Stimulated activated CD4-positive, alpha-beta T cell treated with anti-CD3 and anti-CD28 coated beads, Interleukin-1b, Interleukin-23, amount 100 ng/mL, for 48 hours (primary cell): ENCODE measurements at places on chromosomes 7 and 10.

DNA sequence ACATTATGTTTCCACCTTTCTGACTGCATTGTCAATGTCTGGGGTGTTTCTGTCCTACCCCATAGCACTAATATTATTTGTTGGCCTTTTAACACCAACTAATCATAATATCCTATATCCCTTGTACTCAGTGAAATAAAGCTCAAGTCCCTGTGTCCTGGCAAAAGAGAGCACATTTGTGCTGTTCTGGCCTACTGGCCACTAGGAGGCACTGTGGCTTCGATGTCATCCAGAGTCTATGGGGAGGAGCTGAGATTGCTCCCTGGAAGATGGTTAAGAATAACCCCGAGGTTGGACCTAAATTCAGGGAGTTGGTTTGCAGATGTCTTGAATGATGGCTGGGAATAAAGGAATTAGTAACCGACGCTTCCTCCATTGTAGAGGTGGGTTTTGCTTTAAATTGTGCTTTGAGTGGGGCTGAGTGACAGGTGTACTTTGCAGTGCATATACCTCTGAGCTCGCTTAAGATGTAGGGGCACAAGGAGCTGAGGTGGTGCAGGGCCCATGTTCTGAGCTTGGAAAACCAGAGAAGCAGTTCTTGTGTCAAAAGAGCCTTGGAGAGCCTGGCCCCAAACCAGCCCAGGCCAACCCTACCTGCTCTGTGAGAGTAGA, 191.2 kb upstream of the PRSS1 start:
- DNase-seq, result peak; percentile 46

GRCh38 chr7:97480772-97481390, 251.0 kb upstream of the TAC1 start:
- DNase-seq, result no peak

- no peak for DNase-seq
These were observed 126.8 kb downstream of the SKIDA1 start for GRCh38 chr10:21398563-21399231.

GRCh38 chr7:20790375-20790774, 3.7 kb upstream of the SP8 start:
- no peak for DNase-seq

GRCh38 chr7:39816462-39817060, 133.5 kb upstream of the CDK13 start:
- DNase-seq, result no peak

- DNase-seq, result no peak
These were observed 34.2 kb downstream of the TFPI2 start for GRCh38 chr7:93856323-93856722.

DNA sequence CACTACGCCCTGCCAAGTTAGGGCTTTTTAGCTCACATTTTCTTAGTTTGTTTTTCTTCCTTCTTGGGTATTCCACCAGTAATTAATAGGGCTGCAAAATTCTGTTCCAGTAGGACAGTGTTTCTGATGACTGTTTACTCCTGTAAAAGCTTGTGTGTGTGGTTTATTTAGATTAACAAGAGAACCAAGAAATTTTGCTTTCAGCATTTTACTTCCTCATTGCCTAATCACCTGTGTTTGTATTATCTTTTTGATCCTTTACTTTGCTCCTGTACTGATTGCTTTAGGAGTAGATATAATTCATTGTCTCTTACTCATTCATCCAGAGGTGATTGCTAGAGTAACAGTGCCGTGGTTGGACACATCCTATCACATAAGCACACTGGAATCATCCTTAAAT, 27.7 kb downstream of the TDRD1 start:
- DNase-seq, result no peak
